ENCODE measurements at places on chromosomes 13 and 19.

- DNase-seq: no peak
Measured at GRCh38 chr19:44613295-44614178, at the start of gene IGSF23. IGSF23 (plus strand) TSS chr19:44613563; CDS start chr19:44613646, 83 bp downstream.

GRCh38 chr13:112592181-112592580 is 4.2 kb upstream of the TUBGCP3 start:
- DNase-seq: no peak

DNA sequence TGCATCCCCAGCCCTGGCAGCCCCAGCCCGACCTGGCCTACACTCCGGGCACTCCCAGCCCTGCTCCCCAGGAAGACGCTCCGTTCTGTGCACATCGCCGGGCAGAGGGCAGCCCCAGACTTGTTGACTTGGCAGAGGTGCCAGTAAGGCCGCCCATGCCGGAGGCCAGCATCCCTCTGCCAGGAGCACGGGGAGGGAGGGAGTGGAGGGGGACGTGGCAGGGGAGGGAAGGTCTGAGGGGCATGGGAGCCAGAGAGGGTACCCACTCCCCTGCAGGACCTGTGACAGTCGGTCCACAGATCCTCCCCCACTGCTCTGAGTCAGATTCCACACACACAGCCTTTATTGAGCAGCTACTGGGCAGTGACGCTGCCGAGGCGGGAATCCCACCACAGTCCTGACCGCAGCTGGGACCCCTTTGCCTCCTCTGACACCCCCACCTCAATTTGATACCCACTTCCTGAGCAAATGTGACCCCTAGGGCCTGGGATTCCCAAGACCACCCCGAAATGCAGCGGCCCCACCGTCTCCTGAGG is 1.9 kb upstream of the NKPD1 start:
- DNase-seq: no peak

- DNase-seq: no peak
Measured at GRCh38 chr19:41325947-41326706, 16.2 kb downstream of the CCDC97 start.

GRCh38 chr13:101454767-101455166 is 2.3 kb downstream of the ITGBL1 start:
- DNase-seq: no peak

Measured in GM12892 (cell line).